Liver (tissue), 10 donors: ENCODE measurements at places on chromosomes 6 and 20.

GRCh38 chr6:82909551-82909950 is 156.1 kb downstream of the UBE3D start:
- no peak for DNase-seq

- DNase-seq = no peak
Observed at GRCh38 chr20:15654208-15654649, 919.0 kb downstream of the KIF16B start.

- DNase-seq = no peak
Observed at GRCh38 chr6:86856379-86856778, 80.9 kb upstream of the HTR1E start.

- DNase-seq = no peak
Observed at GRCh38 chr20:15919118-15919517, 654.1 kb downstream of the KIF16B start.

DNA sequence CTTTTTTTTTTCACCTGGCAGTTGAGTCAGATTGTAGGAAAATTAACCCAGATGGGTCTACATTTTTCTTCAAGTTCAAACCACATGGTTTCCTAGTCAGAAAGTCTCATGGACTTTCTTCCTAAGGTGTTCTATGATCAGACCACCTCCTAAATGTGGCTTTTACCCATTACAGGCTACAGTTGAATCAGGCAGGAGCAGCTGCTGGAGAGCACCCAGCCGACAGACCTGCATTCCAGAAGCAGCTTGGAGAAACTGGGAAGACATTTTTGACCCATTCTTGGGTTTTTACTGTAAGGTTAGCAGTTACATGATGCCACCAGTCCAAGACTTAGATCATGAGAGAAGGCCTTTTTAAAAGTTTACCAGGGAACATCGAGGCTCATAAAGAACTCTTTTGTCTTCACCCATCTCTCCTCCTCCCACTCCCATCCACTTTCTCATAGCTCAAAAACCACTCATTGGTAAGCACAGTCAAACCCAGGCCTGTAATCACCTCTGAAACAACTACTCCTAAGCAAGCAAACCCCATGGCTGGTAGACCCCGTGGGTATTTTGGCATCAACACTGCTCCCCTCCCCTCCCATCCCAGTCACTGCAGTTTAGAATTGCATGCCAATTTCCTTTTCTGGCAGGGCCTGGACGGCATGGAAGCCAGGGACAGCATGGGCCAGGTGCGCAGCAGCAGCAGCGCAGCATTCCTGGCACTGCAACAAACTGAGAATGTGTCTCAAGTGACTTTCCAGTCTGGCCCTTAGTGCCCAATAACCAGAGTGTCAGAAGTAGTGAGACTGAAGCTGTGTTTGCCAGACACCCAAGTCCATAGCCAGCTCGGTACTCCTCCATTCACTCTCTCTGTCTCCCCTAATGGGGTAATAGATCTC is 113.7 kb downstream of the CLIC5 start:
- no peak for DNase-seq

DNA sequence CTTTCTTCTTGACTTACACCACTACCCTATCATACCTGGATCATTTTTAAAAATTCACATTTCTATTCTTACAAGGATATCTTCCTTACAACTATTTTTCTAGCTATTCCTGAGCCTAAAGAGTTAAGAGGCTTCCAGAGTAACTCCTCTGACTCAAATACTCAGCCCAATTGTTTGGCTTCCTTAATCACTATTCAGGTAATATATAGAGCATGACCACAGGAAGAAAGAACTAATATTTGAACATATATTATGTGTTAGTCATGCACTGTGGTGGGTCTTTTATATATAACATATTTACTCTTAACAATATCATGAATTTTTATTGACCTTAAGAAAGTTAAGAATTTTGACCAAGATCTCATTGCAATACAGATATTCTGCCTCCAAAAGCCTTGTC is 42.0 kb upstream of the ID4 start:
- DNase-seq = no peak

DNA sequence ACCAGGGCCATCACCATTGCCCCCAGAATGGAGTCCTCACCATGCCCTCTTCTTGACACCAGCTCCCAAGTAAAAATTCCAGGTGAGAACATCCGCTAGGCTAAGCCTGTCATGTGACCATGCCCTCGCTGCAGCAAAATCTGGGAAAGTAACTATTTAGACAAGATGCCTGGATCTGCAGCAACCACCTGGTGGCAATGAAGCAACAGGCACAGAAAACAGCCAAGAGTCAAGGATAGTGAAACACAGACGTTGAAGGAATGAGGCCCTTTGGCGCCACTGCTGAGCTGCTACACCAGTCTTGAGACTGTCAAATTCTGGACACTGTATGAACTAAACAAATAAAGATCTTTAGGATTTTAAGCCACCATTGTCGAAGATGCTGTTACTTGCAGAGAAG is 30.1 kb upstream of the TGM6 start:
- no peak for DNase-seq

DNA sequence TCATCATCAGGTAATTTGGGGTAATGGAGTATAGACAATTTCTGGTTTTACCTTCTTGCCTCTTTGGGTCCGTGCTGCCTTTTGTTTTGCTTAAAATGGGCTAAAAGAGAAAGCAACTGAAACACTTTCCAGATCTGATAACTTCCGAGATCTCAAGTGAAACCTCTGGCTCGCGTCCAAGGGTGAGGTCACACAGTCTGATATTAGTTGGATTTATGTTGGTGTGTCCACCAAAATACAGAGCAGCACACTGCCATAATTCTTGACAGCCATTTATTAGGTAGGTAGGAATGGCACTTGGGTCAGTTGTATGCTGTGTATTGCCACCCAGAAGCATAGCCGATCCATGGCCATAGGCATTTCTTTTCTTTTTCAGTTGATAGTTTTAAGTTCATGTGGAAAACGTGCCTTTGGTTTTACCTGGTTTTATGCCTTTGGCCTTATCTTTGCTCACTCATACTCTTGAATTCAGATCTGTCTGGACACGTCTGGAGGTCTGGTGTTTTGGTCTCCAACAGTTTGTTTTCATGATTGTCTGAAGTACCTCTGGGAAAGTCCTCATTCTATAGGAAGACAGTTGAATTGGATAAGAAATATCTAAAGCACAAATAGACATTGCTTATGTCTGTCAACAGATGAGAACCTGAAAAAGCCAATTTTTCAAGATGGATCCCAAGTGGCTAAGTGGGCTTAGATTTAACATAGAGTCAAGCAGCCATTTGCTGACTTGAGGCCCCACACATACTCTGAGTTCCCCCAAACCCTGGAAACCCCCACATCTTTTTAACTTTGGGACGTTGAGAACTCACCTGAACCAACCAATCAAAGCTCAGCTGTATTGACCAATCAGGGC is 320.8 kb downstream of the SOX4 start:
- DNase-seq = no peak

- no peak for DNase-seq
Observed at GRCh38 chr6:78629154-78629721, 238.1 kb upstream of the IRAK1BP1 start.

GRCh38 chr20:15645816-15646215 is 927.4 kb downstream of the KIF16B start:
- no peak for DNase-seq

GRCh38 chr6:166045860-166046200 is 121.8 kb downstream of the TBXT start:
- DNase-seq = no peak

DNA sequence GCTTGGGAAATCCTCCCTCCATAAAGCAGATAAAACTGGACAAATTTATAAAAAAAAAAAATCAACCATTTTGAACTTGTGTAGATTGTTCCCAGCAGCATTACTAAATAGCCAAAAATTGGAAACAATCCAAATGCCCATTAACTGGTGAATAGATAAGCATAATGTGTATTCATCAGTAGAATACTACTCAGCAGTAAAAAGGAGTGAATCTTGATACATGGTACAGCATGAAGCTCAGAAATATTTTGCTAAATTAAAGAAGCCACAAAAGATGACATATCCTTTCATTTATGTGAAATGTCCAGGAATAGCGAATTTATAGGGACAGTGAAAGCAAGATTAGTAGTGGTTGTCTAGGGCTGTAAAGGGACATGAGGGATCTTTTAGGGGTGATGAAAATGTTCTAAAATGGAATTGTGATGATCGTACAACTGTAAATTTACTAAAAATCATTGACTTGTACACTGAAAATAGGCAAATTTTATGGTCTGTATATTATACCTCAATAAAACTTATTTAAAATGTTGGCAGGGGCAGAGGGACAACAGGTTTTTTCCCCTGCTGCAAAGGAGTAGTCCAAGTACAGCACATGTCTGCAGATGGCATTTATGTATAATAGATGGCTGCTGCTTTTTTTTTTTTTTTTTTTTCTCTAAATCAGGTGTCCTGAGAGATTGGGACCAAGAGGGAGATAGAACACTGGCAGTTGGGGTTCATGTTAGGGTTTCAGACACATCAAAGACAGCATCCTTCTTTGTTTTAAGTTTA is 59.5 kb downstream of the CBFA2T2 start:
- DNase-seq = no peak

GRCh38 chr6:93858213-93858612 is 438.9 kb upstream of the EPHA7 start:
- no peak for DNase-seq

DNA sequence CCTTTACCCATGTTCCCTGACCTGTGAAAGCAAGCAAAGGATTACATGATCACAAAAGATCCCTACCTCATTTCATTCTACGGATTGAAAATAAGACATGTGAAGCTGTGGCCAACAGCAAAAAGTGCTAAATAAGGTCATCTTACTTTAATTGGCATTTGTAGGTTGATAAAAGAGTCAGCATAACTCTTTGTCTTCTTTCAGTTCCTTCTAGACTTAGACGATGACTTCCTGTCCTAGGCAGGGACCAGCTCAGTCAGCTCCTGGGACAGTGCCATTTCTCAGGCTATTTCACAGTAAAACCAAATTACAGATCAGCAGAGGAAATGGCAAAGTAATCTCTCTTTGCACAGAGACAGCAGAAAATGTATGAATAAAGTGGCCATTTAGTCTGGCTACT is 480.7 kb downstream of the RFPL4B start:
- no peak for DNase-seq

DNA sequence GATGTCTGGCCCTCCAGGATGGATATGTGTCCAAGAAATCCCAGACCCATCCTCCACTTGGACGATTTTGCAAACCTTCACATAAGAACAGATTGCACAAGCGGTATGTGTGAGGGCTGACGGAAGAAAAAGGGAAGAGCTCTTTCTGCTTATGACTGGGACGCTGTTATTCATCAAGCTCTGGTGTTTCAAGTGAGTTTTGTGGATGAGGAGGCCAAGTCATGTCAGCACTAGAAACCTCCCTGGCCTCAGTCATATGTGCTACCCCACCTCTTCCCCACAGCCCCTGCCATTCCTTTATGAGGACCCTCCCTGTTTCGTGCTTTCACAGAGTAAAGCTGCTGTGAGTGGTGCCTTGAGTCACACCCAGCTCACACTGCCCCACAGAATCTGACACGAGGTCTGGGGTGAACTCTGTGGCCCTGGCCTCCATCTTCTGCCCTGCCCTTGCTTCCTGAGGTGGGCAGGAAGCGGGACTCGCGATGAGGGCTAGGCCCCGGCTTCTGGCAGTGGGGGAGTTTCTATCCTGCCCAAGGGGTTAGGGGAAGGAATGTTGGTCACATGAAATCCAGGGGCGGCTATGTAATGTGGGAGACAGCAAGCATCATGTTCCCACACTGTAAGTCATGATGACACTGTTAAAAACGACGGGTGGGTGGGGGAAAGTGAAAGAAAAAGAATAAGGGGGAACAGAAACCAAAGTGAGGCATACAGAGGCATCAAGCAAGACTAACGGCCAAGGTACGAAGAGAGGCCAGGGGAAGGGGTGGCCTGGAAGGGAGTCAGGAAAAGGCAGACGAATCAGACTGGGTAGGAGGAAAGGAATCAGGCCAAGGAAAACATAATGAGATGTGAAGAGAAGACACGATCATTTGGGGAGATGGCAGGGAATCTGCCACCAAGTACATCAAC is 78.1 kb downstream of the PRDM1 start:
- DNase-seq = no peak

DNA sequence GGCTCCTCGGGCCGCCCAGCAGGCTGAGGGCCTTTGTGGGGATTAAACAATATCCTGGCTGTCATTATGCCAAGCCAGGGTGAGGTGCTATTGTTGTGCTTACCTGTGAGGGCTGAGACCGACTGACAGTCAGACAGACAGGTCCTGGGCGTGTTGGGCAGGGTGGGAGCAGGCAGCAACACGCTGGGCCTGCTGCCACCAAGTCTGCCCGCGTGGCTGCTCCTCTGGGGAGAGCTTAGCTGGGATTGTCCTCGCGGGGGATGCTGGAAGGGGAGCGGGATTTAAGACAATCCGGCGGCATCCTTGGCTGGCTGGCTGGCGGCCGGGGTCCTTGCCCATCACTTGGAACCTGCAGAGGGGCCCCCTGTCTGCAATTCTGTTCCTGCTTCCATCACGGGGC is 20.0 kb downstream of the ITPR3 start:
- no peak for DNase-seq

DNA sequence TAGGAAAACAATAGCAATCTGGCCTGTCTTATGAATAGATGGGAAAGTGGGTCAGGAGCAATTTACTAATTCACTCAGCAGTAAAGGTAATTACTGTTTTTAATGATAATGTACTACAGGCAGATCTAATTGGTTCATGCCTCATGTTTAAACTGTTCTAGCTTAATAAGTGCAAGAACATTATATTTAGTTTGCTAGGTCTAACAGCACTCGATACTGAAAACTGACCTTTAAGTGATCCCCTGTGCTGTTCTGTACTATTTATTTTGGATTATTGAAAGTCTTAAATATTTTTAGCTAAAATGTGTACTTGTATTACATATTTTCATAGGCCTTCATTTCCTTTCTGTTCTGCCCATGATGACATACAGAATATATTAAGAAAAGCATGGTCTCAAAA is 998.0 kb upstream of the GJE1 start:
- no peak for DNase-seq

- DNase-seq = no peak
Observed at GRCh38 chr6:137570393-137570792, 76.2 kb upstream of the OLIG3 start.

DNA sequence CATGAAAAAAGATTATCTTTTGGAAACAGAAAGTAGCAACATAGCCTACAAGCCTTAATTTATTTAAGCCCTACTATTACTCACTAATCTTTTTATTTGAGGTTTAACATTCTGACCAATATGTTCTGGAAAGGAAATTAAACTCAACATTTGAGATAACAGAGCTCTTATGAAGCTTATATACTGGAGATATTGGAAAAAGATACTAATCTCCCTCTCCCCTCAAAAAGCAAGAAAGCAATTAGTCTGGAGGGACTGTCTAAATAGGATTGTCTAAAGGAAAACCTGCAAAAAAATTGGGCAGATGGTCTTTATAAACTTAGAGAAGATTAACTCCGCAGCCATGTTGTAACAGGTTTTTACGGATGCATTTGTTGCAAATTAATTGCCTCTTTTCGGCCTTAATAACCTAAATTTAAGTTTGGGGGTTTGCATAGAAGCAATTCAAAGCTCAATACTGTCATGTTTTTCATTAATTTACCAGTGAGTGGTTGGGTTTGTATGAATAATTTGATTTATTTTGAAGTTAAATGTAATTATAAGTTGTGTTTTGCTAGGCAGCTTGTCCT is 79.1 kb downstream of the SHLD1 start:
- no peak for DNase-seq

GRCh38 chr6:152316024-152316423 is 321.1 kb downstream of the SYNE1 start:
- DNase-seq = no peak

- DNase-seq = no peak
Observed at GRCh38 chr6:23611776-23612381, 514.1 kb upstream of the NRSN1 start.

GRCh38 chr6:6811128-6812009 is 222.8 kb downstream of the LY86 start:
- no peak for DNase-seq
